ENCODE measurements at places on chromosomes 1 and 21. TPM values are rescaled to one million over a fixed set of nuclear protein-coding genes. Genes with fewer than 3 reads are reported as not detected.
A peak's percentile ranks its signal among the peaks of the same experiment; 100 is the strongest.

The LIN28A gene
- not detected for total RNA-seq

The ITSN1 gene
- total RNA-seq = 32.0 TPM

The NENF gene
- 45.6 TPM for total RNA-seq

The S100A7 gene
- total RNA-seq = not detected

The RNU1-2 gene
- total RNA-seq = 6,622 TPM

- no peaks in the 10 kb centered on the region for H3K27me3 ChIP-seq
- no peak overlapping the region for H3K27ac ChIP-seq
- no peak overlapping the region for H3K4me3 ChIP-seq
- H3K36me3 ChIP-seq = no peaks in the 10 kb centered on the region
- no peaks in the 10 kb centered on the region for H3K4me1 ChIP-seq
- DNase-seq = no peak
Observed at GRCh38 chr1:43729816-43730463, 22.6 kb downstream of the ST3GAL3 start.

- no peak overlapping the region for H3K27ac ChIP-seq
- DNase-seq = no peak
- H3K27me3 ChIP-seq = no peaks in the 10 kb centered on the region
- H3K4me3 ChIP-seq = no peak overlapping the region
Observed at GRCh38 chr1:170560681-170561285, 28.8 kb downstream of the GORAB start.

- H3K27me3 ChIP-seq = no peaks in the 10 kb centered on the region
- H3K27ac ChIP-seq = no peak overlapping the region
- DNase-seq = no peak
- H3K4me1 ChIP-seq = no peaks in the 10 kb centered on the region
- H3K36me3 ChIP-seq = no peaks in the 10 kb centered on the region
Observed at GRCh38 chr1:104105465-104105864, 355.8 kb downstream of the AMY1C start.

- no peak overlapping the region for H3K4me3 ChIP-seq
Observed at GRCh38 chr1:162169031-162169790, 99.7 kb downstream of the NOS1AP start.

DNA sequence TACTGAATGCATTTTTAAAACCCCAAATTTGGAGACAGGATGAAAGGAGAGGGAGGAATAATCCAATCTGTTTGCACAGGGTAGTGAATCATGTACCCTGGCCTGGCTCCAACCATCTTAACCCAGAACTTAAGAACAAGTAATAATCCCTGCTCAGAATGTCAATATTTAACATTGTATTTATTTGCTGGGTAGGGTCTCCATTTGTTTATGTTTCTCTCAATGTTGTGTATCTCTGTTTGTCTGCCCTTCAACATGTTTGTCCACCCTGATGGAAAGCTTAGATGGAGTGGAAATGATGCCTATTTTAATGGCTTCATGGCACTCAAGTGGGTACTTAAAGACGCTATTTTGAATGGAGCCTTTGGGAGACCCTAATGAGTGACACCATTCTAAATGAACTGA, 54.4 kb upstream of the CDC42BPA start:
- H3K27ac ChIP-seq = no peak overlapping the region
- H3K4me3 ChIP-seq = no peak overlapping the region
- DNase-seq = no peak
- no peaks in the 10 kb centered on the region for H3K36me3 ChIP-seq
- H3K27me3 ChIP-seq = no peaks in the 10 kb centered on the region

DNA sequence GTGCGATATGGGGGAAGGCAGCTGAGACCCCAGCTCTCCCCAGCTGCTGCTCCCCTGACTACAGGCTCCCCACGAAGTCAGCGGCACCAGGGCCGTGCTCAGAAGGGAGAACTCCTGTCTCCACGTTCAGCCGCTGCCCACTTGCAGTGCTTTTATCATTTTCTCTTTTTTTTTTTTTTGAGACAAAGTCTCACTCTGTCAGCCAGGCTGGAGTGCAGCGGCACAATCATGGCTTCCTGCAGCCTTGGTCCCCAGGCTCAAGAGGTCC, 933 bp upstream of the FTCD start:
- no peak overlapping the region for H3K27ac ChIP-seq
- H3K27me3 ChIP-seq = no peaks in the 10 kb centered on the region
- DNase-seq = peak; percentile 30
- no peak overlapping the region for H3K4me3 ChIP-seq

DNA sequence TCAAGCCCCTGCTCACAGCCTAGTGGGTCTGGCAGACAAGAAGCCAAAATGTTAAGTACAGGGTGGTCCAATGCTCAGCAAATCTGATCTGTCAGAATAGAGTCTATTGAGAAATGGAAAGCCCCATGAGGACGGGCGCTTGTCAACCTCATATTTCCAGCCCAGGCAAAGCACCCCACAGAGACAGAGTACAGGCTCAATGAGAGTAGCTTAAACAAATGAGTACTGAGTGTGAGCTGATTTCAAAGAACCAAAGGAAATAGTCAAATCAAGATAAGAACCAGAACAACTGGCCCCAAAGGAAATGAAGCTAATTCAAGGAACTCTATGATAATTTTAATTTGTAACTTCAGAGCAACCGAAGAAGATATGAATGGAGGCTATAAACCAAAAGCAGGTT, 44.6 kb upstream of the SLC30A1 start:
- H3K27me3 ChIP-seq = no peaks in the 10 kb centered on the region
- DNase-seq = peak; percentile 0
- H3K27ac ChIP-seq = no peak overlapping the region

DNA sequence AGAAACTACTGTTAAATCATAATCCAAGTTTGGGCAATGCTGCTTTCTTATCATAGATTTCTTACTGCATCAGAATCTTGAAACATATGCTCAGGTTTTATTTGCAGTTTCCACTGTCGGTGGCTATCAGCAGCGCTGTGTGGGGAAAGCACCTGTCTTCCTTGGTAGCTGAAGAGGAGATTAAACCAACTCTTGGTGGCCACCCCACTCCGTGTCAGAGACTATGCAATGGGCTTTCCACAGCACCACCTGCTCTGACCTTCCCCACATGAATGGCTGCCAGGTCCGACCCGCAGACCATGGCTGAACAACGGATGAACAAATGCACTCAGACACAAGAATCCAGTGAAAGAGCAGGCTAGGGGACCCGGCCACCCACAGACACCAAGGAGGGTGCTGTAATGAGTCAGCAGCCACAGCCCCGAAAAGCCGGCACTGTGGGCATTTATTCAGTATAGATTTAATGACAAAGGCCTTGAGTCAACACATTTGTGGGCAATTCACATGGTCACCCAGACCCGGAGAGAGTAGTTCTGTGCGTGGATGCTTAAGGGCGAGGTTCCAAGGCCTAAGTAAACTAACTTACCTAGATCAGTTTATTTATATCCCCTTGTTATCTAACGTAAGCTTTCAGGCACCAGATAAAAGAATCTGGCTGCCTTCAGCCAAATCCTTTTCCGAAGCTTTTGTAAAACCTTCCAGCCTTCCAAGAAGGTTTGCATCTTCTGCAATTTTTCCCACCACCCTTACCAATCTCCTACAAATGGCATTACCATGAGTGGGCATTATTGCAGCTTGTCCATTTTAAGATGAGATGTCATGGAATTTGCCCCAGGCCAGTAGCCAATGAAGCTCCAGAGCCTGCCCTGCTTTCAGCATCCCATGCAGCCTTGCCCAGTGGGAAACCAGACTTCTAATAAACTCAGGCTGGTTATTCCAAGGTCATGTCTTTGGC, 82.7 kb downstream of the HLCS start:
- DNase-seq = no peak
- no peaks in the 10 kb centered on the region for H3K36me3 ChIP-seq
- no peaks in the 10 kb centered on the region for H3K27me3 ChIP-seq
- H3K4me1 ChIP-seq = no peaks in the 10 kb centered on the region

GRCh38 chr1:94792473-94793295, 27.5 kb upstream of the SLC44A3 start:
- H3K36me3 ChIP-seq = no peaks in the 10 kb centered on the region
- H3K4me3 ChIP-seq = peak overlapping the region; percentile 11
- peaks cover 25% of the 10 kb centered on the region for H3K4me1 ChIP-seq
- peak overlapping the region; percentile 20 for H3K27ac ChIP-seq

DNA sequence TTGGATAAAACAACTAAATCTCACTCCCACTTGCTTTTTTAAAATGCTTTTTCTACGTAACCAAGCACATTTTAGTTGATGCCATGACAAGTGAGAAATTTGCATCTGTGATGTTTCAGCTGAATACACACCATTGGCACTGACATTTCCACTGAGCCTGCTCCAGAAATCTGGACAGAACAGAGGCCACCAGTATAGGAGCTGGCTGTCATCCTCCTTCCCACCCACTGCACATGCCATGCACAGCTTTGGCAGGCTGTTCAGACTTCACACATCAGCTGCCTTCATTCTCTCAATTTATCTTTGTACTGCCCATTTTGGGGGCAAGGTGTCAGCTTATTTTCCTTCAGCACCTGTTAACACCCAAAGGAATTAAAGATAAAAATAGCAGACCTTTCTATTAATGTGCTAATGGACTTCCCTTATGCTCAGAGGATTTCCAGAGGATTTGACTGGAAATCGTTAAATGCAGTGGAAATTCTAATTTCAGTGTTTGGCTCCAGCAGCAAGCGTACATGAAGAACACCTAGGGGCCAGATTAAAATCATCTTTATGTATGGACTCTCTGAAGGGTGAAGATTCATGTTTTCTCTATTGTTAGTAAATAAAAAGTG, 12.9 kb upstream of the PODN start:
- peaks cover 45% of the 10 kb centered on the region for H3K36me3 ChIP-seq
- H3K4me3 ChIP-seq = no peak overlapping the region
- no peak for DNase-seq
- no peaks in the 10 kb centered on the region for H3K27me3 ChIP-seq

DNA sequence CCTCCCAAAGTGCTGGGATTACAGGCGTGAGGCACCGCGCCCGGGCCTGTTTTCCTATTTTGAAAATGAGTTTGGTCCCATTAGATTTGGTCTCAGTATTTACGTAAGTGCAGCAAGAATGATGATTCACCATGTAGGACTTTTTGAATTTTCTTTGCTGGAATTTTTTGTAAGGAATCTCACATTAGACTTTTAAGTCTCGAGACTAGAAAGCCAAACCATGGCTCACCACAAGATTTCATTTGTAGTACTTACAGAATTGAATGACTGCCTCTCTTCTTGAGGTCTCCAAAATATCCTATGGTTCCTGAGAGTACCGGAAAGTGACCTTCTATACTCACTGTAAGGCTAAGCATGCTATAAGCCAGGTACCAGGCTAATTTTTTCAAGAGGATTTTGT, 325 bp downstream of the OR14A2 start:
- no peak overlapping the region for H3K4me3 ChIP-seq
- no peaks in the 10 kb centered on the region for H3K36me3 ChIP-seq
- no peaks in the 10 kb centered on the region for H3K27me3 ChIP-seq
- H3K4me1 ChIP-seq = no peaks in the 10 kb centered on the region

Data from upper lobe of right lung (tissue), 1 donor.